CD8-positive, alpha-beta memory T cell (primary cell): ENCODE measurements at places on chromosomes 11 and 22. TPM values are rescaled to one million over a fixed set of nuclear protein-coding genes. Genes with fewer than 3 reads are reported as not detected.

IGSF9B gene
- total RNA-seq, result 12.2 TPM

CCDC81 gene
- 0.44 TPM for total RNA-seq

CHRM1 gene
- not detected for total RNA-seq

DNA sequence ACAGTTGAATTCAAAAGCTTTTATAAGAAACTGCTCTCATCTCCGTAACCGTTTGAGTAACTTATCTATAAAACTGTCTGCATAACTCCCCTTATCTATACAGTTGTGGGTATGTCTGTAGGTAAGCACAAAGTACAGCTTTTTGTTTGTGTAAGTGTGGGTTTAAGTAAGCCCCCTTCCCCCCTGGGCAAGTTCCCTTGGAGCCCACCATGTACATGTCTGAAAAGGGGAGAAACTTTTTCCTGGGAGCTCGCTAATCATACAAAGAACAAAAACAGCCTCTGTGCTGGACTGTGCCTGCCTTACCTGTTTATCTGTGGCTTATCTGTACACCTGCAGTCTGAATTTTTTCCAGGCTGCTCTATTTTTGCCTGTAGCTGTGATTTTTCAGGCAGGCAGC, 36.3 kb upstream of the TMEM45B start:
- no peak for DNase-seq
